ENCODE measurements at places on chromosomes 7 and 10. TPM values are rescaled to one million over a fixed set of nuclear protein-coding genes. Genes with fewer than 3 reads are reported as not detected.

The TSPAN12 gene
- 17.3 TPM for total RNA-seq

The SPDYE2B gene
- total RNA-seq = not detected

The ZRANB1 gene
- 21.8 TPM for total RNA-seq

The ACHE gene
- 0.90 TPM for total RNA-seq

The ZNF518A gene
- 50.3 TPM for total RNA-seq

The ELMO1 gene
- 27.0 TPM for total RNA-seq

The FAM241B gene
- 2.6 TPM for total RNA-seq

The TMEM176A gene
- total RNA-seq = 0.62 TPM

The TMEM213 gene
- total RNA-seq = not detected

The FAM131B gene
- 20.1 TPM for total RNA-seq

The TBXAS1 gene
- not detected for total RNA-seq

The GHRHR gene
- not detected for total RNA-seq

The OR2A1 gene
- total RNA-seq = not detected

The SEMA3E gene
- total RNA-seq = 2.0 TPM

The GIMAP2 gene
- total RNA-seq = not detected

The ARF5 gene
- total RNA-seq = 266 TPM

The ADIRF gene
- not detected for total RNA-seq

The TBATA gene
- not detected for total RNA-seq

The ETV1 gene
- 36.8 TPM for total RNA-seq

The OR2A5 gene
- total RNA-seq = not detected

The ORAI2 gene
- total RNA-seq = 21.9 TPM

The GRID1 gene
- total RNA-seq = 0.31 TPM

The BMPER gene
- 0.74 TPM for total RNA-seq

The NPSR1 gene
- total RNA-seq = not detected

The RADIL gene
- total RNA-seq = 5.8 TPM

The SPAM1 gene
- total RNA-seq = not detected

The CHST15 gene
- total RNA-seq = 0.59 TPM

The GJD4 gene
- not detected for total RNA-seq

The MMRN2 gene
- total RNA-seq = 0.28 TPM

The GPNMB gene
- 0.99 TPM for total RNA-seq

The AGAP5 gene
- 8.3 TPM for total RNA-seq

The ADCYAP1R1 gene
- total RNA-seq = 0.39 TPM

The ZNF365 gene
- total RNA-seq = 0.26 TPM

The MACC1 gene
- 7.2 TPM for total RNA-seq

The CRPPA gene
- total RNA-seq = 1.4 TPM

Data from neural progenitor cell (in vitro differentiated cells).